ENCODE measurements at places on chromosomes 11 and 22.
A peak's percentile ranks its signal among the peaks of the same experiment; 100 is the strongest.

DNA sequence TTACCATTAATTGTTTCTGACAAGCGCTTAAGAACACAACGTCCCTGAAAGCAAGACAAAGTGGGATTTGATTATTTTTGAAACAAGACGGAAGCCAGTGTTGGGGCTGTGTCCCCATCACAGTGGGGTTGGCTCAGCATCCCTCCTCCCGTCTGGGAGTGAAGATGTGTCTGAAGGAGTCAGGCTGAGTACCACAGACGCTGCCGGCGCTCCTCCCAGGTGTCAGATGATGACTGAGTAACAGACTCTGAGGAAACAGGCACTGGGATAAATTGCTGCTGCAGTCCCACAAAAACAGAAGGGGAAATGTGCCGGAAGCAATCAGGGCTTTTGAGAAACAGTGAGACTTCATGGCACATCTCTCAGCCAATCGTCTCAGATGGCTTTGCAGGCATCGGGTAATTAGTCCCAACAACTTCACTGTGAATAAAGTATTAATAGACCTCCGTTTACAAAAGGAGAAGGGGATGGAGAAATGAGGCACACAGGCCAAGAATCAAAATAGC lies 266.7 kb downstream of the OPCML start:
- no peak for DNase-seq

GRCh38 chr22:19984201-19984753 lies 32.3 kb downstream of the ARVCF start:
- DNase-seq: peak; percentile 79

- DNase-seq: no peak
Measured at GRCh38 chr11:112293614-112294013, 33.0 kb upstream of the PLET1 start.

DNA sequence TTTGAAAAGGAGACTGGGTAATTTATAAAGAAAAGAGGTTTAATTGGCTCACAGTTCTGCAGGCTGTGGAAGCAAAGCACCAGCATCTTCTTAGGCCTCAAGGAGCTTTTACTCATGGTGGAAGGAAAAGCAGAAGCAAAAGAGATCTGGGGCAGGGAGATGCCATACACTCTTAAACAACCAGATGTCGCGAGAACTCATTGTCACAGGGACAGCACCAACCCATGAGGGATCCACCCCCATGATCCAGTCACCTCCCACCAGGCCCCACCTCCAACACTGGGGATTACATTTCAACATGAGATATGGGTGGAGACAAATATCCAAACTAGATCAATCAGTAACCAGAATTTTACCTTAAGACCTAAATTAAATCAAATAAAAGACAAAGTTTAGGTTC lies 87.2 kb downstream of the C11orf91 start:
- DNase-seq: no peak

DNA sequence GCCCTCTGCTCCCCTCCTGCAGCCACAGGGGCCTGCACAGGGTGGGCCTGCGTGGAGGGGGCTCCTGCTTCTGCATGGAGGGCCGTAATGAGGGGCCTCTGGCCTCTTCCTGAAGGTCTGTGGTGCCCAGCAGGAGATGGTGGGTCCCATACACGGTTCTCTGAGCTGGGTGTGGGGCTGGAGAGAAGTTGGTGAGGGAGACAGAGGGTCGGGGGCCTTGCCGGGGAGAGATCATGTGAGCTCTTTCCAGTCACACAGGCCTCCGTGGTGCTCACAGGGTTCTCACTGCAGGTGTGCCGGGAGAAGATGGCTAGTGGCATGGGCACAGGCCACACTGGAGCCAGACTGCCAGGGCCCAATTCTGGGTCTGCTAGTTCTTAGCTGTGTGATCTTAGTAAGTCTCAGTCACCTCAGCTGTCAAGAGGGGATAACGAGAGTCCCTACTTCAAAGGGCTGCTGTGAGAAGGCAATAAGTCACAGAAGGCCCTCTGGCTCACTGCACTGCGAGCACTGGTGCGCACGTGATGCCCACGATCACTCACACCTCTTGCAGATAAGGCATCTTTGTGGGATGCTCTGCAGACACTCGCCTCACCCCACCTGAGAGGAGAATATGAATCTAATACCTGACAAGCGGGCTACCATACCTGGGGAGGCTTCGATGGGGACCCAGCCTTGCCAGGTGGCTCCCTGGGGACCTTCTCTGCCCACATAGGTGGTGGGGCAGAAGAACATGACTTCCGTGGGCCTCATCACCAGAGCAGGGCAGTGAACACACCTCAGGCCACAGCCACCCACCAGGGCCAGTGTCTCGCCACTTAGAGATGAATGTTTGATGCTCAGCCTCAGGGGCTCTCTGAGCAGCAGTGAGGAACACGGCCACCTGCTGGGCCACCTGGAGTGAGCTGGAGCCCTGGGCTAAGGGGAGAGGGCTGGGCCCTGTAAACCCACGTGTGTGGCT lies 14.5 kb downstream of the KCNC1 start:
- DNase-seq: no peak

- DNase-seq: no peak
Measured at GRCh38 chr22:30047364-30047738, 32.9 kb upstream of the HORMAD2 start.

DNA sequence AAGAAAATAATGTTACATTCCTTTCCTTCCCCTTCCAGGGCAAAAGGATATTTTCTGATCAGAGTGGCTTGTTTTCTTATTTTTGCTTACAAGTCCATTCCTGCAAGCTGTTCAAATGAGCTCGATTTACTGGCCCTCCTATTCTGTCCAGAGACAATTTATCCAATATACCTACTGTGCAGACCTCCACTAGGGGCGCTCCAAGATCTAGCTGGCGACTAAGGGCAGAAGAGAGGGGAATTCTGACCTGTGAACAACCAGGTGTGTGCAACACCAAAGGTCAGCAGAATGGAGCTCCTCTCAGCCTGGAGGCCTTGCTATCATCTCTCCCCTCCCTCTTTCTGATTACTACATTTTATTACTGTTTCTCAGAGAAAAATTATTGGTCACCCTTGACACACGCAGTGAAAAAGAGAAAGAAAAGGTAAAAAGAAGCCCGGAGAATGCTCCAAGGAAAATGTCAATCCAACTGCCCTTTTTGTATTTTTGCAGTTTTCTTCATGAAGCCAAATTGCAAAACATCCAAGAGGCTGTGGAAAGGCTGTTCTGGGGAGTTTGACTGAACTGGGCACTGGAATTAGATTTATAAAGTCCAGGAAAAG lies 3.2 kb downstream of the SEZ6L start:
- peak; percentile 64 for DNase-seq

- no peak for DNase-seq
Measured at GRCh38 chr11:44104481-44105294, 9.2 kb downstream of the EXT2 start.

Measured in AG20443 (cell line).